Upper lobe of left lung (tissue), 6 donors: ENCODE measurements at places on chromosomes 3 and 15.

DNA sequence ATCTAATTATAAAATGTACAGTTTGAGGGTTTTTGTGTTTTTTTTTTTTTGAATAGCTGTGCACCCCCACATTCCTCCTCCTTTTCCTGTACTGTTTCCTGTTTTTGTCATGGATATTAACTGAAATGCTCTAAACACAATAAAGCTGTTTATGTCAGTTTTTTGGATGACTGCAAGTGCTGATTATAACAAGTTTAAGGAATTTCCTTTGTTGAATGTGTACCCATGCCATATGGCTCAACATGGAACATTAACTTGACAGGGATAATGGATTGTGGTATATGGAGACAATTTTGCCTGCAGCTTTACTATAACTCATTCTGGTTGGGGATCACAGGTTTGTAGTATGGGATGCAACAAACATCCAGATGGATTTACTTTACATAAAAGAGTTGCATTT, 216.4 kb downstream of the TCF12 start:
- no peak overlapping the region for H3K27ac ChIP-seq
- peaks cover 15% of the 10 kb centered on the region for H3K4me1 ChIP-seq
- no peaks in the 10 kb centered on the region for H3K36me3 ChIP-seq
- no peaks in the 10 kb centered on the region for H3K27me3 ChIP-seq

GRCh38 chr3:140007911-140008869, 73.2 kb downstream of the CLSTN2 start:
- H3K27ac ChIP-seq, result no peak overlapping the region
- H3K4me1 ChIP-seq, result no peaks in the 10 kb centered on the region
- H3K36me3 ChIP-seq, result no peaks in the 10 kb centered on the region
- no peaks in the 10 kb centered on the region for H3K27me3 ChIP-seq
- no peak overlapping the region for H3K4me3 ChIP-seq

- peaks cover 12% of the 10 kb centered on the region for H3K4me1 ChIP-seq
- no peaks in the 10 kb centered on the region for H3K27me3 ChIP-seq
- no peak for DNase-seq
- H3K4me3 ChIP-seq, result no peak overlapping the region
- no peaks in the 10 kb centered on the region for H3K36me3 ChIP-seq
Observed at GRCh38 chr3:59317386-59317785, 267.6 kb upstream of the CFAP20DC start.

- H3K4me3 ChIP-seq, result no peak overlapping the region
- peaks cover 38% of the 10 kb centered on the region for H3K36me3 ChIP-seq
- no peaks in the 10 kb centered on the region for H3K4me1 ChIP-seq
- no peak for DNase-seq
Observed at GRCh38 chr15:101050623-101051290, 131.6 kb downstream of the LRRK1 start.

- peaks cover 48% of the 10 kb centered on the region for H3K27me3 ChIP-seq
- no peak within 1 kb of the TSS for H3K27ac ChIP-seq
- DNase-seq, result no peak
- peak within 1 kb of the TSS; percentile 54 for H3K4me3 ChIP-seq
Observed at GRCh38 chr15:40282869-40283614, at the start of gene ANKRD63. Gene ANKRD63, minus strand, starts transcription at chr15:40283064. Its CDS starts 478 bp downstream, at chr15:40282586.

DNA sequence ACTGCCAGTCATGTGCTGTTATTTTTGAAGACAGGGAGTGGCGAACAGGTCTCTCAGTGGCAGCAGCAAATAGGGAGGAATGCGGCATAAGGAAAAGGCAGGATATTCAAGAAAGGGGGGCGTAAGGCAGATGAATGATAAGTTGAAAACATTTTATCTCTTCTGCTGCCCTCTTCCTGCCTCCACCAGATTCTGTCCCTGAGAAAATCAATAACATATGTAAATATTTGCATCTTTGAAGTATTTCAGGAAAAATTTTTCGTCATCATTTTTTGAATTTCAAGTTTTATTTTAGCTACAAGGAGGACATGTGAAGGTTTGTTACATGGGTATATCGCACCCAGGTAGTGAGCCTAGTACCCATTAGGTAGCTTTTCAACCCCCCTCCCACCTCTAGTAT, 616.7 kb downstream of the MCTP2 start:
- peaks cover 11% of the 10 kb centered on the region for H3K4me1 ChIP-seq
- DNase-seq, result no peak
- no peaks in the 10 kb centered on the region for H3K27me3 ChIP-seq
- no peaks in the 10 kb centered on the region for H3K36me3 ChIP-seq
- no peak overlapping the region for H3K27ac ChIP-seq
- no peak overlapping the region for H3K4me3 ChIP-seq

DNA sequence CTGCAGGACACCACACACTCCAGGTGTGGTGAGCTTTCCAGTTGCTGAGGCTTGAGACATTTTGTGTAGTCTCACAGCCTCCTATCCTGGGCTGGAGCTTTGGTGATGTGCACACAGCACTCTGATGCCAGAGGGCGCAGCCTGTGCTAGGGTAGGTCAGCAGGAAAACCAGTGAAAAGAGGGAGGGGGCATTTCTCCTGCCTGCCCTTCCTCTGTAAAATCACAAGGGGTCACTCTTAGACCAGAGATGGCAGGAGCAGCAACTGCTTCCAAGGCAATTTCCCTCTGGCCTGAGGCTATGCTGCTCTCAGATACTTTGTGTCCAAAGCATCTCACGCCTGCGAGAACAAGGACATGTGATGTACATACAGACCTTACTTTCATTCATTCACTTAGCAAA, 16.5 kb upstream of the MUSTN1 start:
- no peak overlapping the region for H3K27ac ChIP-seq
- no peak for DNase-seq
- H3K4me3 ChIP-seq, result no peak overlapping the region
- peaks cover 63% of the 10 kb centered on the region for H3K36me3 ChIP-seq

GRCh38 chr3:36477655-36478054, 97.4 kb downstream of the STAC start:
- DNase-seq, result no peak
- no peak overlapping the region for H3K27ac ChIP-seq
- no peak overlapping the region for H3K4me3 ChIP-seq
- H3K36me3 ChIP-seq, result no peaks in the 10 kb centered on the region
- no peaks in the 10 kb centered on the region for H3K27me3 ChIP-seq
- H3K4me1 ChIP-seq, result no peaks in the 10 kb centered on the region

DNA sequence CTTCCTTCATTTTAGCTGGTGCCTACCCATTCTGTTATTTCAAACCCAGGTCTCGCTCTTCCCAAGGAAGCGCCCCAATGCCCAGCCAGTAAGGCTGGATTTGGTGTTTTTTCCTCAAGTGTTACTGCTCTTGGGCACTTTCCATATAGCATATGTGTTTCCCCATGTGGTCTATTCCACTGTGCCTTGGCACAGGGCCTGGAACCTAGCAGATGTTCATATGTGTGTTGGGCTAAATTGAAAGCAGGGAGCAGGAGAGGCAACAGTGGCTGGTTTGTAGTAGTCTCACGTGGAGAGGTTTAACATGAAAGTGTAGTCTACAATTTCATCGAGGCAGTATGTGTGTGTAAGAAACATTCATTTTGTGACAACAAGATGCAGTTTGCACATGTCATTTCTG, 48.2 kb upstream of the TEX264 start:
- H3K4me3 ChIP-seq, result no peak overlapping the region
- H3K27ac ChIP-seq, result peak overlapping the region; percentile 59
- H3K4me1 ChIP-seq, result peaks cover 41% of the 10 kb centered on the region
- H3K27me3 ChIP-seq, result no peaks in the 10 kb centered on the region
- DNase-seq, result no peak
- peaks cover 5% of the 10 kb centered on the region for H3K36me3 ChIP-seq

GRCh38 chr15:69713726-69714559, 261.3 kb downstream of the RPLP1 start:
- H3K27me3 ChIP-seq, result no peaks in the 10 kb centered on the region
- H3K27ac ChIP-seq, result no peak overlapping the region
- no peaks in the 10 kb centered on the region for H3K4me1 ChIP-seq
- DNase-seq, result peak; percentile 52
- no peak overlapping the region for H3K4me3 ChIP-seq
- H3K36me3 ChIP-seq, result no peaks in the 10 kb centered on the region

DNA sequence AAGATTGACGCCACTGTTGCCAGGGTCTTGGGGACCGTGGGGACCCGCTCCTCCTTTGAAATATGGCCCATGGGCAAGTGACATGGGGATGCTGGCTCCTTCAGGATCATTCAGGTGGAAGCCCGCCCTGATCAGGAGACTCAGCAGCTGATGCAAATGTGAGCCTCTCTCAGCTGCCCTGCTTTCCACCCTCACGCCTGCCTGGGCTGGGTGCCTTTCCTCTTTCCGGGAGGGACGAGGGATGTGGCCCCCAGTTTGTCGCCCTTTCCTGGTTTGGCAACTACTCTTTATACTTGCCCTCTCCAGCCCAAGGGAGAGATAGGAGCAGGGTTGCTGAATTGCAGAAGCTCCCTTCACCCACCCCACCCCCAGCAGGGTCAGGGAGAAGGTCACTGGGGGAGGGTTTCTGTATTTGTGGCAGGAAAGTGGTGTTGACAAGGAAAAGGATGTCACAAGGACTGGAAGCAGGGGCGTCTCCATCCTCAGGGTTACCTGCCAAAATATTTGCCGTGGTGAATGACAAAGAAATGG, 21.8 kb downstream of the DNASE1L3 start:
- H3K4me3 ChIP-seq, result no peak overlapping the region
- H3K27me3 ChIP-seq, result no peaks in the 10 kb centered on the region
- no peaks in the 10 kb centered on the region for H3K36me3 ChIP-seq
- H3K27ac ChIP-seq, result no peak overlapping the region
- peaks cover 5% of the 10 kb centered on the region for H3K4me1 ChIP-seq
- DNase-seq, result no peak

DNA sequence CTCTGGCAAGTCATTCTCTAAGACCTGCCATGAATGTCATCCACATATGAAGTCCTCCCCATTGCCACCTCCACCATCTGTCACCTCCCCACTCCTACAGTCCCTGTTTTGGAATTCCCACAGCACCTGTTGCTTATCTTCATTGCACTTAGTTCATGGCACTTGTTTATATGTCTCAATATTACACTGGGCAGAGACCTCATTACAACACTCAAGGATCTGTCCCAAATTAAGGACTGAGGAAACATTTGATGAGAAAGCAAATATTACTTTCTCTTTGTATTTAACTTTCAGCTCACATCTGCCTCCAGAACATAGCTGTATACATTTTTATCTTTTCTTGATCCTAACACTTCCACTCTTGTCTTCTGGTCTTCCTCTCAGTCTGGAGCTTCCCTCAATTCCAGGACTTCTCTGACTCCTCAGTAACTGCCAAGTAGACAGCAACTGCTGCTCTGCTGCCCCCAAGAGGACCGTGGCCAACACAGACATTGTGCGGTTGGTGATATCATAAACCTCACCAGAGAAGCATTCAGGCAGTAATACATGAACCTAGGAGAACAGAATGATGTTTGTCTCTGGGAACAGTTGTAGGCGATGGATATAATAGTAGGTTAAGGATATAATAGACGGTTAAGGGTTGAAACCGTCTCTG, 45.0 kb upstream of the FGF12 start:
- no peaks in the 10 kb centered on the region for H3K27me3 ChIP-seq
- H3K4me3 ChIP-seq, result no peak overlapping the region
- DNase-seq, result no peak
- H3K4me1 ChIP-seq, result no peaks in the 10 kb centered on the region
- no peak overlapping the region for H3K27ac ChIP-seq

- no peak overlapping the region for H3K4me3 ChIP-seq
- H3K27me3 ChIP-seq, result no peaks in the 10 kb centered on the region
- H3K4me1 ChIP-seq, result no peaks in the 10 kb centered on the region
- no peak overlapping the region for H3K27ac ChIP-seq
Observed at GRCh38 chr3:22671848-22672247, 531.3 kb upstream of the UBE2E2 start.

- no peaks in the 10 kb centered on the region for H3K27me3 ChIP-seq
- H3K36me3 ChIP-seq, result peaks cover 21% of the 10 kb centered on the region
- DNase-seq, result no peak
- no peak overlapping the region for H3K27ac ChIP-seq
- H3K4me1 ChIP-seq, result no peaks in the 10 kb centered on the region
Observed at GRCh38 chr3:50651445-50651844, 23.3 kb upstream of the DOCK3 start.

GRCh38 chr3:43748179-43748578, 57.4 kb downstream of the ABHD5 start:
- H3K4me3 ChIP-seq, result no peak overlapping the region
- no peak for DNase-seq
- peak overlapping the region; percentile 47 for H3K27ac ChIP-seq

DNA sequence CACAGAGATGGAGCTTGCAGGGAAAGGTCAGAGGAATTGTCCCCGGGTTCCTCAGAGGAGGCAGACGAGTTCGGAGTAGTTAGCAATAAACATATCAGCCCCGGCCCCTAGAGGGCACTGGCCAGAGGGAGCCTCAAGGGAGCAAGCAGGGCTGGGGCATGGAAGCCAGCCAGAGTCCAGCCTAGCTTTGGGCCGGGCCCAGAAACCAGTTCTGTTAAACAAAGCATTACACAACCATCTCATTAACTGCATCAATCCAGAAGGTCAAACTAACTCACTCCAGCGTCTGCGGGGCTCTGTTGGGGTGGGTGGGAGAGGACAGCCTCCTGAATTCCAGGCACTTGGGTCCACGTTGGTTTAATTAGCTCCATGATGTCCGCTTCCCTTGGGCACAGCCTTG, 41.0 kb upstream of the IREB2 start:
- H3K27ac ChIP-seq, result no peak overlapping the region
- H3K4me3 ChIP-seq, result no peak overlapping the region
- peak; percentile 59 for DNase-seq
- no peaks in the 10 kb centered on the region for H3K4me1 ChIP-seq

DNA sequence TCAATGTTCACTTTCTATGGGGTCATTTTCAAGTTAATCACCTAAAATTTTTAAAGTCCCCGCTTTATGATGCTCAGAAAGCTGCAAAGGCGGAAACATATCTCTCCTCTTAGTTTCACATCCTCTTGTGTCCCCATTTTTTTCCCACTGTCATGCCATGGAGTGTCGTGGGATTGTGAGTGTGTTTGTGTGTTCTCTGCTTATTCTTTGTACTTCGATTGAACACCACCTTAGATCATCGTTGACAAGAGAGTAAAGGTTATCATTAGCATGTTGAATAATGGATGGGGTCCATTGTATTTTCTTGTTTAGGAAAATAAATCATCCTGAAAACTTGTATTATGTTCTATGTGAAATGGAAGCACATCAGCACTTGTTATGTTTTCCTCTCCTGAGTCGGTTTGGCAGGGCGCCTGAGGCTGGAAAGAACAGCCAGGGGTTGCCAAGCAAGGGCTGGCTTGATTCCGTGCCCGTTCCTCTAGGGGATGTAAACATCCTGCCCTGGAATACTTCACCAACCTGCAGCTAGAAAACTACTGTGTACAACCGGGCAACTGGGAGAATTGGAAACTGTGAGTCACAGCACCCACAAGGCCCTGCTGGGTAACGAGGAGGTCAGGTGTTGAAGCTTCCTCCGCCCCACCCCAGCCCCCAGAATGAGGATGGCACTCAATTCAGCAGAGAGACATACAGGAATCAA, 67.2 kb downstream of the EIF4E3 start:
- DNase-seq, result peak; percentile 90
- H3K27ac ChIP-seq, result peak overlapping the region; percentile 66
- H3K4me3 ChIP-seq, result no peak overlapping the region
- peaks cover 12% of the 10 kb centered on the region for H3K4me1 ChIP-seq
- H3K36me3 ChIP-seq, result no peaks in the 10 kb centered on the region

- no peaks in the 10 kb centered on the region for H3K27me3 ChIP-seq
- H3K4me1 ChIP-seq, result no peaks in the 10 kb centered on the region
- H3K36me3 ChIP-seq, result no peaks in the 10 kb centered on the region
- H3K4me3 ChIP-seq, result no peak overlapping the region
- H3K27ac ChIP-seq, result no peak overlapping the region
- DNase-seq, result no peak
Observed at GRCh38 chr3:20741381-20741780, 555.4 kb upstream of the SGO1 start.
